Cerebellum (tissue), 4 donors: ENCODE measurements at places on chromosomes 3 and 15. TPM values are rescaled to one million over a fixed set of nuclear protein-coding genes. Genes with fewer than 3 reads are reported as not detected.

- no peak for DNase-seq
Observed at GRCh38 chr3:84904212-84904611, 54.6 kb upstream of the CADM2 start.

- no peak for DNase-seq
Observed at GRCh38 chr3:162626172-162626571, 1129.6 kb downstream of the OTOL1 start.

DNA sequence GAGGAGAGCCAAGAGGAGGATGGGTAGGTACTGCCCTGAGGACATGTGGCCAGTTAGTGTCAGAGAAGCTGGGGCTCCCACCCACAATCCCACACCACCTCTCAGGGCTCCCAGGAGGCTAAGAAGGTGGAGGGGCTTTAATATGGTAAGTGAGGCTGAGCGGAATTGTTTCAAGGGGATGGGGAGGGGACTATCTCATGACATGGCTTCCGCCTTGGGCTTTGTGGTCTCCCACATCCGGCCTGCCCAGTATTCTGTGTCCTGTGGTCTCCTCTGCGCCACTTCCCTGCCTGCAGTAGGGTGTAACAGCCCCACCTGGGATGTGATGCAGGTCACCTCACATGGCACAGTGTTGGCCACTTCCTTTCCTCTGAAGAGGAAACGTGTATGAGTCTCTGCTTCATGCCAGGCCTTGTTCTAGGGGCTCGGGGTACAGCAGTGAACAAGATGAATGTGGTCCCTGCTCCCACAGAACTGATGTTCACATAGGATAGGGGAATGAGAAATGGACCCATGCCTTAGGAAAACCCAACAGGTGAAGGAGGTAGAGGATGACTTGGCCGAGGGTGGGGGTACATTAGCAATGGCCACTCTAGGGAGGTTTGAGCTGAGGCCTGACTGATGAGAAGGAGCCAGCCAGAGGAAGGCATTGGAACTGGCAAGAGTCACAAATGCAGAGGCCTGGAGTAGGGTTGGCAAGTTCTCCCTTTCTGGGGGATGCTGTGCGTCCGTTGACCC is 3.2 kb downstream of the NEIL1 start:
- no peak for DNase-seq

DNA sequence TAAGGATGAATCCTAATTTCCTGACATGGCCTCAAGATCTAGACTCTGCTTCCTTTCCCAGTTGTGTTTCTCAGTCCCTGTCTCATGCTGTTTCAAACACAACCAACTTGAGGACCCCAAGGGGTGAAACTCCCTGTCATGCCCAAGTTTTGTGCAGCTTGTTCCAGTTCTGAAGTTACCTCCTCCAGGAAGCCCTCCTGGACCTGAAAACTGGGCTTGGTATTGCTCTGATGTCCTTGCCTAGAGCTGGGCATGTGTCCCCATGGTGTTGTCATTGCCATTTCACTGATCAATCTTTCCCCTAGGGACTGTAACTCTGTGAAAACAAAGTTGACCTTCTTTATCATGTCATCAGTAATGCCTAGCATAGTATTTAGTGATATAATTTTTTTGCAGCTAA is 6.1 kb upstream of the LMOD3 start:
- no peak for DNase-seq

- no peak for DNase-seq
Observed at GRCh38 chr15:57327985-57328471, 48.3 kb upstream of the CGNL1 start.

DNA sequence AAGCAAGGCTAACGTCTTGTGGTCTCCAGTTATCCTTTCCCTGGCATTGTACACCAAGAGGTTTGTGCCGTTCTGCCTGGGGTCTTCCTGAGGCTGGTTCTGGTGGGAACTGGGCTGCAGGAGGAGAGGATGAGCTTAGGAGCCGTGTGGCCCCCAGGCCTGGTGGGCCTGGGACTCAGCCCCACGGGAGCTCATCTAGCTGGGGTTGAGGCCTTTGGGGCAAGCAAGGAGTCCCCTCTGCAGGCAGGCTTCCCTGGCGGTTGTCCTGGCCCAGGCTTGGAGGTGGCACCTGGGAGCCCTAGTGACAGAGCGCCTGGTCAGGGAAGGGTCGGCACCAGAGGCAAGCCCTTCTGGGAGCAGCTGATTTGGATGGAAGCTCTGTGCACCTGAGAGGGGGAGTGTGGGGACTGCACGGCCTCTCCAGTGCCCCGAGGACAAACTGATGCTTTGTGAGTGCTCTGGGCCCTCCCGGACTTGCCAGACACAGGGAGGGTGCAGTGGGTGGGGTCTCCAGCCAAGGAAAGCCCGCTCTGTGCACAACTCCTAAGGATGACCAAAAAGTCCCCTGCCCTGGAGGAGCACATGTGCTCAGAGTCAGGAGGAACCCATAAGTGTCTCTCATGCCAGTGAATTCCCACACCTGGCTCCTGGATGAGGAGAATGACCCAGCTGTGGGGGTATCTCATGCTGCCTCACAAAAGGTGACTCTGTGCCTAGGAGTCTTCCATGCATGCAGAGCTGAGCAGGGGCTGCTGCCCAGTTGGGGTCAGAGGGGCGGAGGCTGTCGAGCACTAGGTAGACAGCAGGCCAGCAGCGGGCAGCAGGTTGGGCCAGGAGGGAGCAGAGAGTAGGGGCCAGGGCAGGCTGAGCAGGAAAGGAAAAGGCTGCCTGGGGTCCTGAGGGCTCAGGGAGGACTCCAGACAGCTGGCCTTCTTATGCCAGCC is 2.7 kb downstream of the PAK6 start:
- DNase-seq: no peak

DNA sequence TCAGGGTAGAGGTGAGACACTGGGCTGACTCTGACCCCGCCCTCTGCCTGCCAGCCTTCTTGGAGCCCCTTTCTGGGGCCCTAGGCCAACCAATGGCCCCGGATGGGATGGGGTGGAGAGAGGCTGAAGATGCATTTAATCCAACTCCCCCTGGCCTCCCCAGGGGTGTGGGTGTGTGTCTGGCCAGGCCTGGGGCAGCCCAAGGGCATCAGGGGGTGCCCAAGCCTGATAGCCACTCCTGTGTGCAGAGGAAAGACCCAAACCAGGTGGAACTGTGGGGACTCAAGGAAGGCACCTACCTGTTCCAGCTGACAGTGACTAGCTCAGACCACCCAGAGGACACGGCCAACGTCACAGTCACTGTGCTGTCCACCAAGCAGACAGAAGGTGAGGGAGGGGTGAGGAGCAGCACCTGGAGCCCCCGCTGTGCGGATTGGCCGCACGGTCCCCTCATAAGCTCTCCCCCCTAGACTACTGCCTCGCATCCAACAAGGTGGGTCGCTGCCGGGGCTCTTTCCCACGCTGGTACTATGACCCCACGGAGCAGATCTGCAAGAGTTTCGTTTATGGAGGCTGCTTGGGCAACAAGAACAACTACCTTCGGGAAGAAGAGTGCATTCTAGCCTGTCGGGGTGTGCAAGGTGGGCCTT is 9.5 kb downstream of the SPINT1 start:
- no peak for DNase-seq

GRCh38 chr15:95511671-95512070 is 818.8 kb upstream of the NR2F2 start:
- no peak for DNase-seq

GRCh38 chr3:108410531-108410984 is 99.8 kb downstream of the MYH15 start:
- DNase-seq: no peak

DNA sequence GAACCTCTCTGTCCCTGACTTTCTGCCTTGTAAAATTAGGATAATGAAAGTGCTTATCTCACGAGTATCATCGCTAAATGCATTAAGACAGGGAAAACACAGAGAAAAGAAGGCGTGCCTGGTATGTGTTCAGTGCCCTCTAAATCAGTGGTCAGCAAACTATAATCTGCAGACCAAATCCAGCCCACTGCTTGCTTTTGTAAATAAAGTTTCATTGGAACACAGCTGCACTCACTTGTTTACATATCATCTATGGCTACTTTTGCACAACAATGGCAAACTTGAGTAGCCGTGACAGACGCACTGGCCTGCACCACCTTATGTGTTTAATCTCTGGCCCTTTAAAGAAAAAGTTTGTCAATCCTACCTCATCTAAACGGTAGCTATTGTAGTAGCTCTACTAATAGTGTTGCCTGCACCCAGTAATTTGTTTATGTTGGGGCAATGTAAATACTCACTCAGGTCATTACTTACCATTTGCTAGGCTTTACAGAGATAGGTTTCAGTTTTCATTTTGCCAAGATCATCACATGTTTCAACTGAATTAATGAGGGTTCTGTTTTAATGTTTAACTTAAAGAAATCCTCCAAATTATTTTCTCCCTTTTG is 229.4 kb downstream of the FEZF2 start:
- DNase-seq: no peak

GRCh38 chr3:176961916-176962315 is 235.4 kb downstream of the TBL1XR1 start:
- no peak for DNase-seq

DNA sequence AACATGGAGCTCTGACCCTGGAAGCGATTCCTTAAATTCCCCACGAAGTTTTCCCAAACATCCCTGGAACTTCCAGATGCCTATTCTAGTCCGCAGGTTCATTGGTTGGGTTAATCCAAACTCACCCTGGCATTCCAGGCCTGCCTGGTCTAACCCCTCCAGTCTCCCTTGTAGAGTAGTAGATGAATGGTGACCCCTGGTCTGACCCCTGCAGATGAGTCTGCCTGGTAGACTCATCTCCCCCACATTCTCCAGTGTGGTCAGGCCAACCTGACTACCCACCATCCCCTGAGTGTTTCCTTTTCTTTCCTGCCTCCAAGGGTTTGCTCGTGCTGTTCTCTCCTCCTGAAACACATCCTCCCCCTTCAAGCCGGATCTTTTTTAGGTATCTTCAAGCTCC is 10.8 kb upstream of the HRH1 start:
- DNase-seq: no peak

DNA sequence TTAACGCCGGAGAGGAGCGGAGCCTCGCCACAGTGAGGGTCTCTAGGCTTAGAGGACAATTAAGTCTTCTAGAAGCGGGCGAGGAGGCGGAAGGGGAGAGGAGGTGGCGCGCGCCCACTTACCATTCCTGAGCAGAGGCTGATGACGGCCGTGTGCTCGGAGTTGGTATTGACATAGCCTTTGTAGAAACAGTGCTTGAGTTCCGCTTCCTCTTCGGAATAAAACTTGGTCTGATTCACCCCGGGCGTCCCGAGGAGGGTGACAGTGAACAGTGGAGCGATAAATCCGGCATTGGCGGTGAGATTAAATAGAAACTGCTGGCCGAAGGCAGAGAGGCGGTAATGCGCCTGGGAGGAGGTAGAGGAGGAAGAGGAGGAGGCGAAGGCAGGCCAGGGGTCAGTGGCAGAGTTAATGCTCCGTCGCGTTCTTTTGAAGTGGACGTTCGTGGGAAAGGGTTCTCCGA is 1.3 kb downstream of the ADAMTS9 start:
- DNase-seq: no peak

GRCh38 chr3:59797533-59797932 is 747.7 kb upstream of the CFAP20DC start:
- no peak for DNase-seq

- DNase-seq: no peak
Observed at GRCh38 chr3:108251265-108251664, 29.0 kb upstream of the IFT57 start.

- no peak for DNase-seq
Observed at GRCh38 chr3:73473181-73473897, 151.4 kb downstream of the PDZRN3 start.

DNA sequence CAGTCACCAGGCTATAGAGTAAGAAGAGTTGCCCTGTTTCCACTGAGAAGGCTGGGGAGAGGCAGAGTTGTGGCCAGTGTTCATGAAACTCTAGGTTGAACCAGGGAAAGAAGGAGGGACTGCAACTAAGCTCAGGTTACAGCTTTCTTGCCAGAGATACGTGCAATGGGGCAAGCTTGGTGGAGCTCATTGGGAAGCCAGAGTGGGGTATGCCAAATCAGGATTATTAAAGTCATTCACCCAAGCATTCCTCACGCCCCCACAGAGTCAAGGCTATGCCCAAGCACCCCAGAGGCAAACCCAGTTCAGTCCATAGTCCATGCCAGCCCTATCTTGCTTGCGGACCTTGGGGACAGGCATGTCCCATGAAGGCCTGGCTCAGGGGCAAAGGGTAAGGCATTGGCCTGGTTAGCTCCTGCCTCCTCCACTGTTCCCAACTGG is 17.6 kb downstream of the SLC6A20 start:
- no peak for DNase-seq

DNA sequence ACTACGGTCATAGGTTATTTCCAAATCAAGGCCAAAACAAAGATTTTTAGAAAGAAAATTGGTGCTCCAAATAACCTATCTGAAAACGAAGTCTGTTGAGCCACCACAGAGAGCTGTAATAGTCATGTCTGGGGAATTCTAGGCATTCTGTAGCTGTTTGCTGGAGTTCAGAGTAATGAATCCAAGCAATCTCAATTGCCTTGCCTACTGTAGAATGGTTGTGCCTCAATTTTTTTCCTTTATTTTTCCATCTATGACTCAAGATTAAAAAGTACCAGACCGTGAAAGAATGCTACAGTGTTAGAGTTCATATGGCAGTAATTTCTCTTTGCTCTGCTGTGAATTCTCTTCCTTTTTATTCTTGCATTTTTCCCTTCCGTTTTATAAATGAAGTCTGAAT is 1007.2 kb upstream of the ALCAM start:
- no peak for DNase-seq

Gene PLA2G4D
- total RNA-seq: 0.09 TPM

Gene GOLGA6L7
- not detected for total RNA-seq

Gene SH2D7
- total RNA-seq: not detected

Gene COL7A1
- total RNA-seq: 5.8 TPM

Gene MASP1
- 50.4 TPM for total RNA-seq

Gene SI
- total RNA-seq: 0.18 TPM

Gene NGRN
- total RNA-seq: 121 TPM

Gene CACNA1D
- 27.9 TPM for total RNA-seq

Gene SLC35G2
- 23.9 TPM for total RNA-seq

Gene KNG1
- total RNA-seq: not detected

Gene MNS1
- total RNA-seq: 3.9 TPM

Gene EDC3
- total RNA-seq: 20.9 TPM

Gene GOLGA8K
- 0.64 TPM for total RNA-seq

Gene GP5
- 0.09 TPM for total RNA-seq

Gene IGF2BP2
- 42.4 TPM for total RNA-seq

Gene P2RY12
- 20.6 TPM for total RNA-seq

Gene LTK
- 0.36 TPM for total RNA-seq

Gene SACM1L
- total RNA-seq: 63.8 TPM

Gene LHFPL4
- 31.2 TPM for total RNA-seq

Gene TP63
- total RNA-seq: 0.27 TPM

Gene CNTN3
- total RNA-seq: 16.2 TPM
